ENCODE measurements at places on chromosomes 2 and 18. TPM values are rescaled to one million over a fixed set of nuclear protein-coding genes. Genes with fewer than 3 reads are reported as not detected.

GRCh38 chr2:1367601-1368000, 45.7 kb upstream of the TPO start:
- no peak for DNase-seq
- no peaks in the 10 kb centered on the region for H3K4me1 ChIP-seq
- H3K27ac ChIP-seq = no peak overlapping the region
- no peak overlapping the region for H3K4me3 ChIP-seq
- H3K27me3 ChIP-seq = no peaks in the 10 kb centered on the region

- no peak overlapping the region for H3K4me3 ChIP-seq
- H3K36me3 ChIP-seq = no peaks in the 10 kb centered on the region
- no peaks in the 10 kb centered on the region for H3K4me1 ChIP-seq
- DNase-seq = no peak
Observed at GRCh38 chr2:58984731-58985130, 743.6 kb upstream of the FANCL start.

GRCh38 chr18:75261430-75262223, 51.0 kb downstream of the TSHZ1 start:
- H3K27ac ChIP-seq = no peak overlapping the region
- no peak overlapping the region for H3K4me3 ChIP-seq

GRCh38 chr2:176178038-176178756, 10.3 kb upstream of the HOXD1 start:
- H3K27me3 ChIP-seq = peaks cover 61% of the 10 kb centered on the region
- peak overlapping the region; percentile 43 for H3K4me3 ChIP-seq
- peak overlapping the region; percentile 23 for H3K27ac ChIP-seq
- no peaks in the 10 kb centered on the region for H3K36me3 ChIP-seq
- peaks cover 35% of the 10 kb centered on the region for H3K4me1 ChIP-seq

GRCh38 chr2:147450661-147451510, 393.9 kb upstream of the ACVR2A start:
- H3K4me1 ChIP-seq = no peaks in the 10 kb centered on the region
- DNase-seq = no peak
- no peak overlapping the region for H3K27ac ChIP-seq
- no peaks in the 10 kb centered on the region for H3K27me3 ChIP-seq

DNA sequence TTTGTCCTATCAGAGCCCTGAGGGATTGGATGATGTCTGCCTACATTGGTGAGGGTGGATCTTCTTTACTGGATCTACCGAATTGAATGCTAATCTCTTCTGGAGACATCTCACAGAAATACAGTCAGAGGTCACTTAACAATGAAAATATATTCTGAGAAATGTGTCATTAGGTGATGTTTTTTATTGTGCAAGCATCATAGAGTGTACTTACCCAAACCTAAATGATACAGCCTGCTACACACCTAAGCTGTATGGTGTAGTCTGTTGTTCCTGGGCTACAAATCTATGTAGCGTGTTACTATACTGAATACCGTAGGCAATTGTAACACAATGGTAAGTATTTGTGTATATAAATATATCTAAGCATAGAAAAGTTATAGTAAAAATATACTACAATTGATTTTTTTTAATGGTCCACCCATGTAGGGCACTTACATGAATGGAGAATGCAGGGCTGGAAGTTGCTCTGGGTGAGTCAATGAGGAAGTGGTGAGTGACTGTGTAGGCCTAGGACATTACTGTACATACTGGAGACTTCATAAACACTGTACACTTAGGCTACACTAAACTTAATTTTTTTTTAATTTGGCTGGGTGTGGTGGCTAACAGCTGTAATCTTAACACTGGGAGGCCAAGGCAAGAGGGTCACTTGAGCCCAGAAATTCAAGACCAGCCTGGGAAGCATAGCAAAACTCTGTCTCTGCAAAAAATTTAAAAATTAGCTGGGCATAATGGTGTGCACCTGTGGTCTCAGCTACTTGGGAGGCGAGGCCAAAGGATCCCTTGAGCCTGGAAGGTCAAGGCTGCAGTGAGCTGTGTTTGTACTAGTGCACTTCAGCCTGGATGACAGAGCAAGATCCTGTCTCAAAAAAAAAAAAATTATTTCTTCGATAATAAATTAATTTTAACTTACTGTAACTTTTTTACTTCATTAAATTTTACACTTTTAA, 226.3 kb upstream of the UBE2E3 start:
- H3K4me3 ChIP-seq = no peak overlapping the region
- H3K36me3 ChIP-seq = no peaks in the 10 kb centered on the region
- H3K27me3 ChIP-seq = no peaks in the 10 kb centered on the region
- no peak for DNase-seq

- H3K4me3 ChIP-seq = no peak overlapping the region
- DNase-seq = no peak
- H3K27ac ChIP-seq = no peak overlapping the region
- no peaks in the 10 kb centered on the region for H3K4me1 ChIP-seq
- H3K27me3 ChIP-seq = no peaks in the 10 kb centered on the region
- H3K36me3 ChIP-seq = no peaks in the 10 kb centered on the region
Observed at GRCh38 chr2:10765914-10766313, 44.5 kb downstream of the ATP6V1C2 start.

Gene BMP10
- total RNA-seq = not detected

Data from transverse colon (tissue), 4 donors.